IMR-90 (cell line): ENCODE measurements at places on chromosomes 7 and 10.

DNA sequence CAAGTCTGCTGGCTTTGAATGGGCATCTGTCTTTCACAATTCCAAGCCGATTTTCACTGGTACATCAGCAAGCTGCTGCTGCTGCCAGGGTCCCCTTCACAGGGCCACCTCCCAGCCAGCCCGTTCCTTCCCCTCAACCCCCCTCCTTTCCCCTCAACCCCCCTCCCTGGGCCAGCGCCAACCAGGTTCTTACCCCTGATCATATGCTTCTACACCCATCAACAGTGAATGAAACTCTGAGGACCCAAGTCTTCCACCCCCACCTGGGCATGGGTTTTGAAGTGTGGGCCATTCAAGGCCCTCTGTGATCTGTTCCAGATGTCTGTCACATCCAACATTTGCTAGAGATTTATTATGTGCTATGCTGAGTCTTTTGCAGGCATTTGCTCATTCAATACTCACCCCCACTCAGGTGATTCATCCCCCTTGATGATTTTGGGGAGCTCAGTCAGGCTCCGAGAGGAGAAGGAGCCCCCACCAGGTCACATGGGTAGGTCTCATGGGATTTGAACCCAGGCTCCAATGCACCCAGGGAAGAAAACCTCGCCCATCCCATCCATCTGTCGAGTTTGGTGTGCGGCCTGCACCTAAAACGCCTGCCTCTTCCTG, 52.7 kb upstream of the FOXK1 start:
- DNase-seq = no peak

DNA sequence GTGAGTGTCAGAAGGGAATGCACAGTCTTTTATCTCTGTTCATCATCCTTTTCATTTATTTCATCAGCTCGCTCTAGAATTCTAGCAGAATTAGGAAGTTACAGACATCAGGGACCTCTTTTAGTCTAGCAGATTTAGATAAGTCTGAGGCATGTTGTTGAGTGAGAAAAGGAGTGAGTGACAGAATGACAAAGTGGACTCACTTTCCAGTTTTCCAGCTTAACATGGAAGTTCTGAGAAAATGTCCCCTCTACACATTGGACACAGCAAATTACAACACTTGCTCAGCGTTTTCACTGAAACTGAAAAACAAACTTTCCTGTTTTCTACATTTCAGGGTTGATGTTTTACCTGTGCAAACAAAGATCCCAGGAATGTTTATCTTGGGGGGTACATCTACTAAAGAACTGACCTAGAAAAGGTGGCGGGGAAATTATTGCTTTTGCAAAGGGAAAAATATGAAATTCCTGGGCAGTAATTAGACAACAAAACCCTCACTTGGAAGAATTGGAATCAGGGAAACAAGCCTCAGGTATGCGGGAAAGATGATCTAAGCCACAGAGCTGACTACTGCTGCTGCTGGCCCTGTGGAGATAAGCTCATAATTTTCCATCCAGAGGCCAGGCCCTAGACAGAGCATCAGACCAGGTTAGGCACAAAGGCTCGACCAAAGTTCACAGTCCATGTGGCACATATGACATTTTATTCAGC, 14.6 kb upstream of the CYP3A5 start:
- DNase-seq = no peak

DNA sequence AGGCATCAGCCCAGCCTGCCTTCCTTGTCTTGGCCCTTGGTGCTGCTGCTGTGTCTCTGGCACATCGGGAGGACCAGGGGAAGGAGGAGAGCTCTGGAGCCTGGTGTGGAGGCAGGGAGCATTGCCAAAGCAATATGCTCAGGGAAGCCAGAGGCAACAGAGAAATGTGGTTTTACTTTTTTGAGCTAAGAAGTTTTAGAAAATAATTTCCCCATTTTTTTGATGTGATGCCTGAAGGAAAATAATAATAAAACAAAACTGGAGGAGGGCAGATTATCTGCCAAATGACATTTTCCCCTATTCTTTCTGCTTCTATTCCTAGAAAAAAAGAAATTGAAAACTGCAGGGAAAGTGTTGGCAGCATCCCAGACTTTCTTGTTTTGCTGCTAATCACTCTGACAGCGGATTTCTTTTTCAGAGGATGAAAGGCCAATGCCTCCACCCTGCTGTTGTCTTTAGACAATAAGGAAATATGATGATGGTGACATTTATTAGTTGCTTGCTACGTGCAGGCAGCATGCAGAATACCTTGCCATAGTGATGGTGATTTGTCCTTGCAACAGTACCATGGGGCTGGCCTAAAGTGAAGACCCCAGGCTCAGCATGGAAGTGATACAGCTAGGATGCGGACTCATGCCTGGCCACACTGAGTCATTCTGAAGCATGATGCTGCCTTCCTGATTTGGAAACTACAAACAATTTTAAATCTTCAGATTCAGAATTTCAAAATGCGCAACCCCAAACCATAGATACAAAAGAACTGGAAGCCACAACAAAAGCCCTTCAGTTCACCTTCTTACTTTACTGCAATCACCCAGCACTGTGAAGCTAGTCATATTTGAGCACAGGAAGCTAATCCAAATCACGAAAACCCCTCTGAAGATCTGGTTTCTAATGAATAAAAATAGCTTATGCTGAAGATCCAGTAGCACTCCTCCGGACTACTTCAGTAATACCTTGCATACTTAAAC, 260.2 kb upstream of the TMEM72 start:
- no peak for DNase-seq

DNA sequence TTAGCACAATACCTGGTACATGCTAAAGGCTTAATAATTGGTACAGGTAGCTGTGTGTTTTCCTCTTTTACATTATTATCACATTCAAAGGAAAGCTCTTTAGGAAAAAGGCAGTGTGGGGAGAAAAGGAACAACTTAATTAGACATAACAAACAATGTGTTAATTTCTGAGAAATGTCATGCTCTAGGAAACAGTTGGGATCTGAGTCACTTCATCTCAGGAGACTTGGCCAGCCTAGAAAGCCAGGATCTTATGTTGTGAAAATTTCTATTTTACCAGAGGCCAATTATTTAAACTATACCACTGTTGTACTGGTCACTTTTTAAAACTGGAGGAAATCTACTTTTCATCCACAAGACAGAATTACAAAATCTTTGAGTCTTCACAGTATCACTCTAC, 39.6 kb downstream of the ARMH3 start:
- DNase-seq = no peak

DNA sequence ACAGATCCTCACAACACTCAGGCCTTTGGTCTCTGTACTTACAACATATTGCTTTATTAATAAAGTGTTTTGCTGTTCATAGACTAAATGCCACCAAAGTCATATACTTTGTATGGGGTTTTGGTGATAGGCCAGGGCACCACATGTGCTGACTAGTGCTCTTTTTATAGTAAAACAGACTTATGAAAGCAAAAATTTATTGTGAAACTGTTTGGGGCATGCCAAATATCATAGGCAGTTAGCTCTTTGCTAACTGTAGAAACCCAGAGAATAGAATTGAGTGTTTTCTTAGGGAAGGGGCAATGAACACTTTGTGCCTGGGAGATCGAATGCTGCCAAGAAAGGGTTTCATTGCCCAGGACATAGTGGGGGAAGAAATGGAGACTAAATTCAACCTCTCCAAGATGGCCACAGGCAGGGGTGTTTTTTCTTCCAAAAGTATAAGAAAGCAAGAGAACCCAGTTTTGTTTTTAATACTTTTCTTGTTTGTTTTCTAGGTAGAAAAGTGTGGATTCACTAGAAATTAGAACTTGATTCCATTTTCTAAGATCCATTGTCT, 142.7 kb downstream of the TRIL start:
- no peak for DNase-seq

DNA sequence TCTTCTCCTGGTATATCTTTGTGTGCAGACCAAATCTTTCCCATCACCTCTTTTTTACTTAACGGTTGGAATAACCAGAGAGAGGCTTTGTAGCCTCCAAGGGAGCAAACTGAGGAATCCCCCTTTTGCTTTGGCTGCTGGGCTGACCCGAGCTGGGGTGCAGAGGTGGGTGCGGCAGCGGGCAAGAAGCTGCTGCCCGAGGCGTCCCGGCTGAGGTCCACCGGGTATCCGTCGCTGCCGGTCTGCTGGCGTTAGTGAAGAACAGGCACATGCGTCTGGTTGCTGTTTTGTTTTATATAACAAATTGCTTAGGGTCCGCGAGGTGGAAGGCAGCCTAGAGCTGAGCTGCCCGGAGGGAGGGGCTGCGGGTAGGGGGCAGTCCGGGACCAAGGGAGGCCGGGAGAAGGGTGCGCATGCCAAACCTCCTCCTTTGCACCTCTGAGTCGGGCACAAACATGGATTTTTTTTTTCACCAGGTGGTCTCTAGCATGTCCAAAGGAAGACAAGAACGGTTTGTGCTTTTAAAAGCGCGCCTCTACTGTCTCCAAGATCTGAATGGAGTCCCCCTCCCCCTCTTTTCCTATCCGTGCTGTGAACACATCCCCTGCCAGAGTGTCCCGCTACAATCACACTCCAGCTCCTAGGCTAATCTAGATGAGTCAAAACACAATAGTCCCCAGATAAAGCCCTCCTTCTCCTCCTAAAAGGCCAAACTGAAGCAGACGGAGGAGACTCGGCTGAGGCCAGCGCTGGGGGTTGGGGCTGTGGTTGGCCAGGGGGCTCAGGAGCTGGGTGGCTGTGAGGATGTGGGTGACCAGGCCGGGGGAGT, 6.8 kb upstream of the GATA3 start:
- no peak for DNase-seq

DNA sequence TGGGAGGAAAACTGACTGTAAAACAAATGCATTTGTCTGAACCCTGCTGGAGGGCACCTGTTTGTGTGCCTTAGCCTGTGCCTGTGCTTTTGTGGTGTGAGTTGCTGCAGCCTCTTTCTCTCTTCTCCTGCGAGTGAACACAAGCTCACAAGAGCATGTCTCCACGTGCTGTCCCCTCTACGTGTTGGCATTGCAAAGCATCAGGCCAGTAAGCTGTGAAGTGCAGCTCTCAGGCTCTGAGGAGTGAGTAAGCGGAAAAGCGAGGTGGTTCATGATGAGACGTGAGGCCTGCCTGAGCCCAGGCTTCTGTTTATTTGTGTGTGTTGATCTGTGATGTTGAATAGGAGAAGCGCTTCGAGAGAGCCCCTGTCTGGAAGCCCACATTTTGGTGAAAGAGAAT, 85.6 kb upstream of the PDCD4 start:
- DNase-seq = peak; percentile 32
